Immature natural killer cell (primary cell): ENCODE measurements at places on chromosomes 11 and 22. TPM values are rescaled to one million over a fixed set of nuclear protein-coding genes. Genes with fewer than 3 reads are reported as not detected.

Gene TBX1
- not detected for polyA plus RNA-seq

Gene OR5B17
- not detected for polyA plus RNA-seq

Gene HBB
- polyA plus RNA-seq, result 747 TPM

Gene C1QTNF6
- not detected for polyA plus RNA-seq

Gene BEST1
- 1.1 TPM for polyA plus RNA-seq

GRCh38 chr22:50074551-50075530 lies 10.4 kb downstream of the MLC1 start:
- peaks cover 5% of the 10 kb centered on the region for H3K27me3 ChIP-seq
- no peak overlapping the region for H3K4me3 ChIP-seq
- H3K4me1 ChIP-seq, result peaks cover 17% of the 10 kb centered on the region
- no peak overlapping the region for H3K27ac ChIP-seq
- no peak for DNase-seq
- H3K36me3 ChIP-seq, result peaks cover 20% of the 10 kb centered on the region

GRCh38 chr22:35552196-35552842 lies 11.7 kb downstream of the RASD2 start:
- DNase-seq, result peak; percentile 41
- H3K4me1 ChIP-seq, result peaks cover 4% of the 10 kb centered on the region
- H3K36me3 ChIP-seq, result no peaks in the 10 kb centered on the region
- H3K4me3 ChIP-seq, result no peak overlapping the region
- peaks cover 3% of the 10 kb centered on the region for H3K27me3 ChIP-seq

DNA sequence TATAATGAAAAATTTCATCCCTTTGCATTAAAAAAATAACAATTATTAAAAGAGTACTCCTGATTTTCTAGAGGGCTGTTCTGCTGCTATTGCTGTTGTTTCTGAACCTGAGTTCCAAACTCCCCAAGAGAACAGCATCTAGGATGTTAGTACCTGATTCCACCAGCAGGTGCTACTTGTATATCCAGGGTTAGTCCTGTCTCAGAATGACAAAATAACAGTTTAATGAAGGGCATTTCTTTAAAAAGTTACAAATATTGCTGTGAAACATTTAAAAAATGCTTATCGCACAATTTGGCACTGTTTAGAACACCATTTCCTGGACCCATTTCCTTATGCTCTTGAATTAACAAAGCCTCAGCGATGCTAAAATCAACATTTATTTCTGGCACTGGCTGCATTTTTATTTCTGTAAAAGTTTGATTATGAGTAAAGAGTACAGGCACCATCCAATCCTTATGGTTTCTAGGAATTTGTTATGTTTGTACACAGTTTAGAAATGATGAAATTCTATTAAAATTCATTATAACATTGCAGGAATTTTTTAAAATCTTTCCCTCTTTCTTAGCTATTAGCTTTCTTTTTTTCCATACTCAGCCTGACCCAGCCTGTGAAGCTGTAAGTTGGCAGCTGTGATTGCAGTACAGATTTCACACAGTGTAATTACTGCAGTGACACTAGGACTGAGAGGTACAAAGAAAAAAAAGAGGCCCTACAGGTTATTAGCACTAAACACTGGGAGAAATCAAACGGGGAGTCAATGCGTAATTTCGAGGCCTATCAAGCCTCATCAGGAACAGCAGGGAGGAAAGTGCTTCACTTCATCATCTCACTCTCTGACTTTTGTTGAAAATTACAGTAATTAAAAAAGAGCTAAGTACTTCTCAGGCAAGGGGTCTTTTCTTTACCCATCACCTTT lies 208.8 kb downstream of the DCDC1 start:
- no peak for DNase-seq
- no peaks in the 10 kb centered on the region for H3K36me3 ChIP-seq
- no peaks in the 10 kb centered on the region for H3K4me1 ChIP-seq
- peaks cover 3% of the 10 kb centered on the region for H3K27me3 ChIP-seq
- H3K27ac ChIP-seq, result no peak overlapping the region

- H3K27me3 ChIP-seq, result no peaks in the 10 kb centered on the region
- no peak for DNase-seq
- H3K36me3 ChIP-seq, result no peaks in the 10 kb centered on the region
These were observed 21.7 kb downstream of the SLC25A17 start for GRCh38 chr22:40797427-40797826.

- no peaks in the 10 kb centered on the region for H3K4me1 ChIP-seq
- H3K27ac ChIP-seq, result no peak overlapping the region
- H3K4me3 ChIP-seq, result no peak overlapping the region
- no peak for DNase-seq
- H3K36me3 ChIP-seq, result no peaks in the 10 kb centered on the region
- H3K27me3 ChIP-seq, result no peaks in the 10 kb centered on the region
These were observed 332.2 kb downstream of the LUZP2 start for GRCh38 chr11:24828938-24829605.

DNA sequence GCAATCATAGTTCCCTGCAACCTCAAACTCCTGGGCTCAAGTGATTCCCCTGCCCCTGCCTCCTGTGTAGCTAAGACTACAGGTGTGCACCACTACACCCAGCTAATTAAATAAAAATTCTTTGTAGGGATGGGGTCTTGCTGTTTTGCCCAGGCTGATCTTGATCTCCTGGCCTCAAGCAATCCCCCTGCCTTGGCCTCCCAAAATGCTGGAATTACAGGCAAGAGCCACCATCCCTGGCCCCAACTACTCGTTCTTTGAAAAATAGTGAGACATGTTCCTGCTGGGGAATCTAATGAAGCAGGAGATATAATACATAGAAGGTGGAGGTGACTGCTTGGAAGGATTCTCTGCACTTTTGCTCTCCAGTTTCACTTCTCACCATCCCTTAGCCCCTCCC lies 40.1 kb upstream of the RFPL3 start:
- H3K36me3 ChIP-seq, result no peaks in the 10 kb centered on the region
- H3K27ac ChIP-seq, result no peak overlapping the region
- no peak for DNase-seq
- no peak overlapping the region for H3K4me3 ChIP-seq
- no peaks in the 10 kb centered on the region for H3K4me1 ChIP-seq
- H3K27me3 ChIP-seq, result peaks cover 2% of the 10 kb centered on the region

- no peaks in the 10 kb centered on the region for H3K36me3 ChIP-seq
- H3K27me3 ChIP-seq, result peaks cover 12% of the 10 kb centered on the region
- peaks cover 47% of the 10 kb centered on the region for H3K4me1 ChIP-seq
- peak overlapping the region; percentile 89 for H3K27ac ChIP-seq
- H3K4me3 ChIP-seq, result peak overlapping the region; percentile 98
- no peak for DNase-seq
These were observed 563 bp upstream of the PPIL2 start for GRCh38 chr22:21665047-21665851.

GRCh38 chr11:2816941-2817421 lies 68.6 kb downstream of the CDKN1C start:
- H3K36me3 ChIP-seq, result peaks cover 3% of the 10 kb centered on the region
- no peak overlapping the region for H3K27ac ChIP-seq
- H3K27me3 ChIP-seq, result peaks cover 7% of the 10 kb centered on the region
- H3K4me3 ChIP-seq, result no peak overlapping the region
- peaks cover 3% of the 10 kb centered on the region for H3K4me1 ChIP-seq

- H3K4me3 ChIP-seq, result no peak overlapping the region
- no peak for DNase-seq
- peaks cover 9% of the 10 kb centered on the region for H3K27me3 ChIP-seq
- no peaks in the 10 kb centered on the region for H3K4me1 ChIP-seq
- no peaks in the 10 kb centered on the region for H3K36me3 ChIP-seq
These were observed 34.1 kb upstream of the ZBTB16 start for GRCh38 chr11:114025329-114025907.

GRCh38 chr11:68442433-68442832 lies 18.1 kb upstream of the PPP6R3 start:
- H3K27me3 ChIP-seq, result no peaks in the 10 kb centered on the region
- no peak for DNase-seq
- peaks cover 2% of the 10 kb centered on the region for H3K4me1 ChIP-seq
- no peak overlapping the region for H3K4me3 ChIP-seq
- no peak overlapping the region for H3K27ac ChIP-seq

DNA sequence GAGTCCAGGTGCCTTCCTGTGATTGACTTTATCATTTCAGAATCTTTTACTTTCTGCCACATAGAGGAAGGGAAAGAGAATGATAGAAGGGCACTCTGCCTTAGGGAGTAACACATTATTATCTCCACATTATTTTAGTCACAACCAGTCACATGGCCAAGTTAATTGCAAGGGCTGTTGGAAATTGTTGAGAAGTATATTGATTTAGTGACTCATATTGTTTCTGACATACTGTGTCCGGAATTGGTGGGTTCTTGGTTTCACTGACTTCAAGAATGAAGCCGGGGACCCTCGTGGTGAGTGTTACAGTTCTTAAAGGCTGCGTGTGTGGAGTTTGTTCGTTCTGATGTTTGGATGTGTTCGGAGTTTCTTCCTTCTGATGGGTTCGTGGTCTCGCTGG lies 8.7 kb downstream of the OR51B4 start:
- H3K27me3 ChIP-seq, result no peaks in the 10 kb centered on the region
- no peaks in the 10 kb centered on the region for H3K4me1 ChIP-seq
- no peaks in the 10 kb centered on the region for H3K36me3 ChIP-seq

- H3K4me1 ChIP-seq, result peaks cover 13% of the 10 kb centered on the region
- H3K27ac ChIP-seq, result peak overlapping the region; percentile 34
- peak; percentile 24 for DNase-seq
- peak overlapping the region; percentile 49 for H3K4me3 ChIP-seq
- peaks cover 16% of the 10 kb centered on the region for H3K27me3 ChIP-seq
These were observed 819 bp upstream of the KCNQ1OT1 start for GRCh38 chr11:2700415-2701211.

GRCh38 chr11:33320814-33321330 lies 63.7 kb downstream of the HIPK3 start:
- H3K4me3 ChIP-seq, result no peak overlapping the region
- H3K27me3 ChIP-seq, result peaks cover 2% of the 10 kb centered on the region
- H3K36me3 ChIP-seq, result no peaks in the 10 kb centered on the region
- no peak overlapping the region for H3K27ac ChIP-seq
- DNase-seq, result no peak

GRCh38 chr22:37333724-37334460 lies 51.6 kb downstream of the CYTH4 start:
- H3K4me3 ChIP-seq, result no peak overlapping the region
- DNase-seq, result no peak
- no peak overlapping the region for H3K27ac ChIP-seq
- H3K36me3 ChIP-seq, result no peaks in the 10 kb centered on the region

GRCh38 chr11:32307913-32308312 lies 127.4 kb downstream of the WT1 start:
- H3K4me1 ChIP-seq, result no peaks in the 10 kb centered on the region
- no peaks in the 10 kb centered on the region for H3K36me3 ChIP-seq
- DNase-seq, result no peak
- H3K27me3 ChIP-seq, result no peaks in the 10 kb centered on the region
- H3K4me3 ChIP-seq, result no peak overlapping the region
- H3K27ac ChIP-seq, result no peak overlapping the region

- H3K36me3 ChIP-seq, result peaks cover 12% of the 10 kb centered on the region
- DNase-seq, result no peak
- peak overlapping the region; percentile 74 for H3K27ac ChIP-seq
- H3K4me1 ChIP-seq, result peaks cover 38% of the 10 kb centered on the region
- peaks cover 7% of the 10 kb centered on the region for H3K27me3 ChIP-seq
These were observed 1.9 kb downstream of the PATL1 start for GRCh38 chr11:59666969-59667368.

GRCh38 chr11:88355887-88356286 lies 18.4 kb upstream of the CTSC start:
- peaks cover 57% of the 10 kb centered on the region for H3K4me1 ChIP-seq
- no peaks in the 10 kb centered on the region for H3K36me3 ChIP-seq
- DNase-seq, result no peak
- H3K27me3 ChIP-seq, result peaks cover 2% of the 10 kb centered on the region
- peak overlapping the region; percentile 93 for H3K27ac ChIP-seq

DNA sequence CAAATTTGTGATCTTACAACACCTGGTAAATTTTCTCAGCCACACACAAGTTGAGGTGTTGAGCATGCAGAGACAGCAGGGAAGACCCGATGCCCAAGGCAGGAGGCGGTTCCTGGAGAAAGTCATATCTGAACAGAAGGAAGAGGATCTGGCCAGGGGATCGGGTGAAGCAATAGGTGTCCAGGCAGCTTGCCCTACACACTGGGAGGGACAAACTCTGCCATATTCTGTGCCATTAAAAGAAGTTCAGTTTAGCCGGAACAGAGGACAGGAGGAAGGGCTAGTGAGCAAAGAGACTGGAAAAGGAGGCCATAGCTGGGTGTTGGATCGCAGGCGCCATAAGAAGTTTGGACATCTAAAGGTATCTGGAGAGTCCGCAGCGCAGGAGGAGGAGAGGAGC lies 76.5 kb downstream of the TMPRSS5 start:
- H3K4me1 ChIP-seq, result no peaks in the 10 kb centered on the region
- H3K27ac ChIP-seq, result no peak overlapping the region
- H3K4me3 ChIP-seq, result no peak overlapping the region
- peaks cover 8% of the 10 kb centered on the region for H3K27me3 ChIP-seq
- no peak for DNase-seq
- H3K36me3 ChIP-seq, result no peaks in the 10 kb centered on the region

DNA sequence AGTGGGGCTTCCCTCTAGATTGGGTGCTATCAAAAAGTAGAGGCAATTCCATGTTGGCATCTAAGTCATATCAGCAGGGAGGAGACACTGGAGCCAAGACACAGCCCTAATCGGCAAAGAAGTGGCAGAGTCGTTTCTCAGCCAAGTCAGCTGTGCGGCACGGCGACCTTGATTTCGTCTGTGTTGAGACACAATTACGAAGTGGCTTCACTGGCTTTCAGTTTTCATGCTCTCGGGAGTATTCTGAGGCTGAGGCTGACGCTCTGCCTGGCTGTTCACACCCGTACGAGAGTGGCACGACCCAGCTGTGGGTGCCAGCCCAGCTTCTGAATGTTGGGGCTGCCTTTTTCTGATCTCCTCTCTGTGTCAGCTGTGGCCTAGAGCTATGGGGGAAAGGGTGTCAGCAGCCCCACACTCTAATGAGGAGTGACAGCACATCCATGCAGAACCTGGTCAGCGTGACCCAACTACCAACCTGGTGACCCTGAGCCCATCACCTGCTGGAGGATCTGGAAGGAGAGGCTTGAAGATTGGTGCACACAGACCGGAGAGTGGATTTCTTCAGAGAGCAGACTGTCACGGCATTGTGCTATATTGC lies 105.7 kb upstream of the TMEM45B start:
- no peaks in the 10 kb centered on the region for H3K36me3 ChIP-seq
- peaks cover 15% of the 10 kb centered on the region for H3K27me3 ChIP-seq
- no peaks in the 10 kb centered on the region for H3K4me1 ChIP-seq
- no peak overlapping the region for H3K4me3 ChIP-seq
- H3K27ac ChIP-seq, result no peak overlapping the region
- DNase-seq, result no peak

DNA sequence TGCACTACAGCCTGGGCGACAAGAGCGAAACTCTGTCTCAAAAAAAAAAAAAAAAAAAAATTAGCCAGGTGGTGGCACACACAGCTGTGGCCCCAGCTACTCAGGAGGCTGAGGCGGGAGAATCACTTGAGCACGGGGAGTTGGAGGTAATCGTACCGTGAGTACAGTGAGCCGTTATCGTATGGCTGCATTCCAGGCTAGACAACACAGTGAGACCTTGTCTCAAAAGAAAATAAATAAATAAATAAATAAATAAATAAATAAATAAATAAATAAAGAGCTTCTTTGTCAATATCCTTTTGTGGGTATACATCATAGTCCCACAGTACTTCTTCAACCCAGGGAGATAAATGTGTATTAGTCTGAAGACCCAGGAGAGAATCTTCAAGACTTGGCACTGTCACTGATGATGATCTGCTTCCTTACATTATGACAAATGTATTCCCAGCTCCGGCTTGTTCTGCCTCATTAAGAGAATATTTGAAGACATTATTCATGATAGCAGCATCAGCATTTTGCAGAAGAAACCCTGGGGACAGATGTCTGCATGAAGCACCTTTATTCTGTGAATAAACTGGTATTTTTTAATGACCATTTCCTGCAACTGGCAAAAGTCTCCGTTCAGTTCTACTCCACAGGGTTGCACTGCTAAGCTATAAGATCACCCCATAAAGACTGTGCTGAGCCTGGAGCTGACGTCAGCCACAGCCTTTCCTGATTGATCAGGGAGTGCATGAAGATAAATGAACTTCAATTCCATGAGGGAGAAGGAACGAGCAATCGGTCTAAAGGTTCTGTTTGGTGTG lies 1.6 kb upstream of the ACY3 start:
- no peak overlapping the region for H3K4me3 ChIP-seq
- H3K27ac ChIP-seq, result no peak overlapping the region
- H3K36me3 ChIP-seq, result no peaks in the 10 kb centered on the region
- peaks cover 27% of the 10 kb centered on the region for H3K4me1 ChIP-seq
